ENCODE measurements at places on chromosomes 2 and 18. TPM values are rescaled to one million over a fixed set of nuclear protein-coding genes. Genes with fewer than 3 reads are reported as not detected.
A peak's percentile ranks its signal among the peaks of the same experiment; 100 is the strongest.

DNA sequence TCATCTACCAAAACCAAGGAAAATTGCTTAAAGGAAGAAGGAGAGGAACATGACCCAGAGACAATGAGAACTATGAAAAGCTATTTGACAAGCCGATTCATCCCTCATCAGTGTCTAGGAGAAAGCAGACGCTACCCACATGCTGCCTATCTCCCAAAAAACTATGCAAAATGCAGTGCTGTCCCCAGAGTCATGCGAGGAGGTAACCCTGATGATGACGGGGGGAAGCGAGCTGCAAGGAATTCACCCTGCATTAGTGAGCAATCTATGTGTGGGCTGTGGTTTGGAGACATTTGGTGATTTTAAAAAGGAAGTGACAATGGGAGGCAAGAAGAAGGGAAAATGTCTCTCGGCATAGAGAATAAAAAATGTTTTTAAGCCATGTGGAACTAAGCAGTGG, 472.7 kb downstream of the CMPK2 start:
- no peak for DNase-seq
- H3K4me1 ChIP-seq, result no peaks in the 10 kb centered on the region
- H3K4me3 ChIP-seq, result no peak overlapping the region
- H3K27ac ChIP-seq, result no peak overlapping the region

DNA sequence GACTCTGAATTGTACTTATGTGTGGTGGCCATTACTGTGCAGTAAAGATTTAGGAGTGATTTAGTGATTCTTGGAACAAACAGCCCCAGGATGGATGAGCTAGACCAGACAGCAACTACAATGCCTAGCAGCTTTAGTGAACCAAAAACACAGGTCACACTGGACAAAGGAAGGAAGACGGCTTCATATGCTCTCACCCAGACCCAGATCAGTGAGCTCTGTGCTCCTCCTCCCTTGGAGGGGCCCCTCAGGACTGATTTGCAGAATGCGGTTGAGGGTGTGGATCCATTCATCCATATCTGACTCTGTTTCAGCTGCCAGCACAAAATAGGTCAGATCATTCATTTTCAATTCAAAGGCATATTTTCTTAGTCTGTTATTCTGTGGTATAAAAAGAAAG, 159.7 kb upstream of the CCDC195 start:
- peak overlapping the region; percentile 29 for H3K27ac ChIP-seq
- H3K27me3 ChIP-seq, result no peaks in the 10 kb centered on the region
- peaks cover 17% of the 10 kb centered on the region for H3K4me1 ChIP-seq
- peaks cover 11% of the 10 kb centered on the region for H3K36me3 ChIP-seq
- no peak overlapping the region for H3K4me3 ChIP-seq
- no peak for DNase-seq

GRCh38 chr2:190974629-190975361, 39.2 kb downstream of the STAT1 start:
- no peak overlapping the region for H3K4me3 ChIP-seq
- DNase-seq, result no peak
- H3K36me3 ChIP-seq, result peaks cover 90% of the 10 kb centered on the region
- no peaks in the 10 kb centered on the region for H3K27me3 ChIP-seq
- H3K27ac ChIP-seq, result no peak overlapping the region

- peak overlapping the region; percentile 81 for H3K4me3 ChIP-seq
- H3K36me3 ChIP-seq, result no peaks in the 10 kb centered on the region
- H3K4me1 ChIP-seq, result peaks cover 22% of the 10 kb centered on the region
- no peak overlapping the region for H3K27ac ChIP-seq
These were observed 1.6 kb downstream of the TMEM185B start for GRCh38 chr2:120221616-120222015.

- no peak overlapping the region for H3K27ac ChIP-seq
- no peaks in the 10 kb centered on the region for H3K27me3 ChIP-seq
- H3K4me3 ChIP-seq, result no peak overlapping the region
These were observed 891.1 kb downstream of the CPS1 start for GRCh38 chr2:211447548-211447947.

DNA sequence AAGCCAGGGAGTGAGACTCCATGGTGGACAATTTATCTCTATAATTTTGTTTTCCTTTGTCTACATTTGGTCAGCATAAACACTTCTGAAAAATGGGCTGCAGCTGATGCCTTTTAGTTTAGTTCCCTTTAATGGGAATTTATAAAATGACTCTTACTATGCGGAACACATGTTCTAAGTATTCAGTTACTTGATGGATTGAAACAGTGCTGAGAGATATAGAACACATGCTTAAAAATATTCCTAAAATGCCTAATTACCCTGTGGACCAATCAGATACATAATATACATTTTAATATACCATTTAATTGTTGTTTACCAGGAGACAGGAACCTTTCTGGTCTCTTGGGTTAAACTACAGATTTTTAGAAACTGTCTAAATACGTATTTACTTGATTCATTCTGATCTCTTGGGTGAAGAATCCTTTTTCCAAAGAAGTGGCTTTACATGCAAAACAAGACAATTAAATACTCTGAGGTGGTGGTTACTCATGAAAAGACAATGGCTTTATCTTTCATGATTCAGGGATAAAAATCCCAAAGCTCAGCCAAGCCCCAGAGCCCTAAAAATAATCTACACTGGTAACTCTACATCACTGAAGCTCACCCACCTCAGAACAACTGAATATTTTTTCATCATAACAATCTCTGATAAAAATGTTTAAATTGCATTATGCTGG, 128.1 kb upstream of the SERTAD2 start:
- H3K27ac ChIP-seq, result no peak overlapping the region
- no peak for DNase-seq
- H3K36me3 ChIP-seq, result no peaks in the 10 kb centered on the region
- H3K4me3 ChIP-seq, result no peak overlapping the region
- no peaks in the 10 kb centered on the region for H3K27me3 ChIP-seq

GRCh38 chr2:199219551-199219950, 238.2 kb downstream of the SATB2 start:
- no peaks in the 10 kb centered on the region for H3K36me3 ChIP-seq
- no peaks in the 10 kb centered on the region for H3K4me1 ChIP-seq
- no peak for DNase-seq
- H3K27me3 ChIP-seq, result no peaks in the 10 kb centered on the region

The NAT8 gene
- not detected for polyA plus RNA-seq

The FLACC1 gene
- polyA plus RNA-seq, result not detected

The MCEE gene
- 41.9 TPM for polyA plus RNA-seq

All from GM12878 (cell line).